GM23248 (cell line): ENCODE measurements at places on chromosomes 4 and X.

GRCh38 chrX:54820737-54821136, 13.2 kb downstream of the MAGED2 start:
- DNase-seq, result no peak

GRCh38 chr4:8165374-8165896, 6.8 kb upstream of the ABLIM2 start:
- peak; percentile 28 for DNase-seq

DNA sequence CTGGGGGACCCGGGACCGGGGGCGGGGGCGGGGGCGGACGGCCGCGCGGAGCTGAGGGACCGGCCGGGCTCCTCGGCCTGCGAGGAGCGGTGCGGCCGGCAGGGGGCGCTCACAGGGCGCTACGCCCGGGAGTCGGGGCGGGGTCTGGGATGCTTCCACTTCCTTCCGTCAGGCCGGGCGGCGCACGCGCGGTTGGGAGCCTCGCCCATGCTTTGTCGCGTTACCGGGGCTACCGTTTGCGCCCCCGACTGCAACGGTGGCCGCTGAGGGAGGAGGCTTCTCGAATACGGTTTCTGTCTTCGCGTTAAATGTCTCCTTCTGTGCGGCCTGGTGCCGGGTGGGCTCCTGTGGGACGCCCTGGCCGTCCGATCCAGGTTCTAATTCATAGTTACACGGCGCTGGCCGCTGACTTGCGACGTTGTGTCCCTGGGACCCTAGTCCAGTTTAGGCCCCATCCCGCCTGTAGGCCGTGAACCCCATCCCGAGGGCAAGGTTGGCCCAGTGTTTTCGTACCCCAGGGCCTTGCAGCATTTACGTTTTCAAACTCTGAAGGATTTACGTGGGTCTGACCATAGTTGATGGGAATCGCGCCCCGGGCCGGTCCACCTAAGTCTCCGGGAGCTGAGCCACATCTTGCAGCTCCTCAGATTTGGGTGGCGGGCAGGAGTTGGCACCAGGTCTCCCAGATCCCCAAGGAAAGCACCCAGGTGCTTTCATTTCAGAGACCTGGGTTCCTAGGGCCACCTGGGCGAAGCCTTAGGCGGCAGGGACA, 549 bp downstream of the MSL3 start:
- DNase-seq, result peak; percentile 89

DNA sequence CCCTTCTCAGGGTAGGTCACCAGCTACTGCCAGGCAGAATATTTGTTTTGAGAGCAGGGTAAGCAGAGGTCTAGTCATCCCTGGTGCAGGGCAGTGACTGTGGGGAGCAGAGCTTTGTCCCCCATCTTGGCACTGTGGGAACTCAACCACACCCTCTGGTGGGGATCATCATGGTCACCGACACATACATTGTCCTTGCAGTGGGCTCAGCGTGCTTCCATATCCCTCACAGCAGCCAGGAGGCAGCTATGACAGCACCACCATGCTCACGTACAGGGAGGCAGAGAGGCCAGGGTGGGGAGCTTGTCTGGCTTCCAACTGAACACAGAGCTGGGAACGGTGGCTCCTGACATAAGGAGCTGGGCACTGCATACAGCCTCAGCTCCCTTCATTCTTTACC, 102.3 kb downstream of the ENPP6 start:
- no peak for DNase-seq

DNA sequence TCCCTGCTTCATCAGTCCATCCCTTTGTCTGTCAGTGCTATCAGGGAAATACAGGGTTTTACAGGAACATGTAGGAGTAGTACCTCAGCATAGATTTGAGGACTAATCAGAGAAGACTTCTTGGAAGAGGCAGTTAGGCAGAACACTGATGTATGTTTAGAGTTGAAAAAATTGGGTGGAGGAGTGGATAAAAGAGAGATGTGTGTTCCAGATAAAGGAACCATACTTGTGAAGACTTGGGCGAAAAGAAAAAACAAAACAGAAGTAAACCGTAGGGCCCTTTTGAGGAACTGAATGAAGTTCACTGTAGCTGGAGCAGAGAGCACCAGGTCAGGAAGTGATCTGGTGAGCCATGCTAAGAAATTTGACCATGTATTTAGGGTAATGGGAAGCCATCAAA, 32.3 kb downstream of the AFF1 start:
- no peak for DNase-seq

DNA sequence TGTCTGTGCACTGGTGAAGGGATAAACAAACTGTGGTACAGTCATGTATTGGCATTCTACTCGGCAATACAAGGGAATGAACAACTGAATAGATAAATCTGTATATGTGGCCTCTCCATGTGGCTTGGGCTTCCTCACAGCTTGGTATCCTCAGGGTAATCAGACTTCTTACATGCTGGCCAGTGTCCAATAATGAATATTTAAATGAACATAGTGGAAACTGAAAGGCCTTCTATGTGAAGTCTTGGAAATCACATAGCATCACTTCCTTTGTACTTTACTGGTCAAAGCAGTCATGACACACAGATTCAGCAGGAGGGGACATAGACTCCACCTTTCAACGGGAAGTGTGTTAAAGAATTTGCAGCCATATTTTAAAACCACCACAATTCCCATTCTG, 33.4 kb upstream of the GPR101 start:
- no peak for DNase-seq

GRCh38 chr4:141307241-141307689, 86.6 kb downstream of the ZNF330 start:
- peak; percentile 69 for DNase-seq

DNA sequence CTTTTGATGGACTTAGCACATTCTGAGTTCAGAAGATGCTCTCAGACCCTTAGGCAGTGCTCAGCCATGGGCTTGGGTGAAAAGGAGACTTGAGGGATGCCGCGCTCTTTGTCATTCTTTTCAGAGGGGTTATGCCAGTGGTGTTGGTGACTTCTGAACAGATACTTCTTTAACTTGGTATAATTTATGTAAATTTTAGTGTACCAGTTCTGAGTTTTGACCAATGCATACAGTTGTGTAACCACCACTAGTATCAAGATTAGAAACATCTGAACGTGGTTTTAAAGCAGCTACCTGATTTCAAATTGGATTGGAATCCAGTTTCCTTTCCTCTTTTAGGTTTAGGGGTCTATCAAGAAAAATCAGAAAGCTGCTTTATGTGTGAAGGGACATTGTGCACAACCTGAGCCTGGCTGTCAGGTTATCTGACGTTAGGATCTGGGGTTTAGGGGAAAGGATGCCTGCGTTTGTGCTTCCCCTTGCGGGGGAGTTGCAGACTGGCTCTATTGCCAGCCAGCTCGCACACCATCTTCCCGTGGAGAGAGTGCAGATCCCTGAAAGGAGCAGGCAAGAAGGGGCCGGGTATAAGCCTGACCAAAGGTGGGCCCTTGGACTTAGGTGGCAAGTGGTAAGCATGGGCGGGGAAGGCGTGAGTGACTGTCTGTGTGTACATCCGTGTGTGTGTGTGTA, 19.0 kb downstream of the SMS start:
- no peak for DNase-seq

DNA sequence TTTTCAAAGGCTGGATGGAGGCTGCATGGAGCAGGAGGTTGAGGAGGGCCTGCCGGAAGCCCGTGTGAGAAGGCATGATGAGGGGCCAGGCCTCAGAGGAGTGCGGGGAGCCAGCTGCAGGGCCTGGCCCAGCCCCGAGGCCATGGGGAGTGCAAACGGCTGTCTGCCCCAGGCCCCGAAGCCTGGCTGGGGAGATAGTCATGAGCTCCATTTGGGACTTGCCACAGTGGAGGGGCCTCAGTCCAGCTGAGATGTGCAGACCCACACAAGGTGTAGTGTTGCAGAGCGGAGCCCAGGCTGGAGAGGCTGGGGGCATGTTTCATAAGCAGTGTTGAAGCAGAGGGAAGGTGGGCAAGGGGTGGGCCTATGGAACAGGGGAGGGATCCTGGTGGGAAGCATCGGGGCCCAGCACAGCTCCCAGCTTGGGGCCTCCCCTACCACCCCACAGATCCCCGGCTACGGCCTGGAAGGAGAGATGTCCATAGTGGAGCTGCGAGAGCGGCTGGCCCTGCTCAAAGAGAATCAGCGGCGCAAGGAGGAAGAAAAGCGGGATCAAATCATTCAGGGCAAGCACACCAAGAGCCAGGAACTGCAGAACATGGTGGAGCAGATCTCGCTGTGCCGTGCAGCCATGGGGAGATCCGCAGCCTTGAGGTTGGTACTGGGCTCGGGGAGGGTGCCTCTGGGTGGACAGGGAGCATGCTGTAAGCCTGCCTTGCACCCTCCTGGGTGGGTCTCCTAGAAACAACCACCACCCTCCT, 9.1 kb upstream of the RNF4 start:
- DNase-seq, result no peak

GRCh38 chr4:180617196-180617595, 1626.0 kb upstream of the TENM3 start:
- DNase-seq, result no peak

DNA sequence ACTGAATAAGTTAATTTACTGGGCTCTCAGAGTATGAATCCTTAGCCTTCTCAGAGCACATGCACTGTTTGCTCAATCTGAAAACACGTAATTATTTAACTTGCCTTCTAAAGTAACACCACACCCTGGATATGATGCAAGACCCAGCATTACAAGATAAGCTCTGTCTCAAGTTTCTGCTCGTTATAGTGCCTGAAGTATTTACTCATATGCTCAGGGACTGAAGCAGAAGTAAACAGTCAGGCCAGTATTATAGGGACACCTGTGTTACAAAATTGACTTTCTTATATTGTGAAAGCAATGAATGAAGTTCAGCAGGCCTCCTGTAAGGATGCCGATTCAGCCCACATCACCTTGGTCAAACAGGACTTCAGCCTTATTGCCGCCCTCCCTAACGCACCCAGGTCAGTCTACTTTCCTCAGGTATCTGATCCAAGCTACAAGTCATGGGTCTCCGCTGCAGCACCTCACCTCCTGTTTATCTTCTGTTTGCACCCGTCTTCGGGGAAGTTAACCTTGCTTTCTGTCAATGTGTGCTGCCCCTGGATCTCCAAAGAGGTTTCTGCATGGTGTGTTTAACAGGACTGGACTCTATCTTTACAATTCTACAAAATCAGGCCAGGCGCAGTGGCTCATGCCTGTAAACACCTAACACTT, 42.8 kb upstream of the KLF3 start:
- DNase-seq, result peak; percentile 83

DNA sequence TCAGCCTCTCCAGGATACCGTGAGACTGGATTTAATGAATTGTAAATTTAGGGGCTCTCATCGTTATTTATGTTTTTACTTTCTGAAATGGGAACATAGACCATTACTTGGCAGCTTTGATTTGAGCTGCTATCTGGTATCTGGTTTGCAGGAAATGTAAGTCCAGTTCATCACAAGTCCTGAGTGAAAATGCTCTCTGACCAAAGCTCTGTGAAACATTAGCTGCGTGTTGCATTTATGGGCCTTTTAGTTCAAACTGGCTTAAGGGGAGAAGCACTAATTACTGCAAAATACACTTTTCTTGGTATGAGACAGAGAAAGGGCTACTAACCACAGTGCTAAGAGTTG, 420 bp downstream of the CC2D2A start:
- DNase-seq, result peak; percentile 33

DNA sequence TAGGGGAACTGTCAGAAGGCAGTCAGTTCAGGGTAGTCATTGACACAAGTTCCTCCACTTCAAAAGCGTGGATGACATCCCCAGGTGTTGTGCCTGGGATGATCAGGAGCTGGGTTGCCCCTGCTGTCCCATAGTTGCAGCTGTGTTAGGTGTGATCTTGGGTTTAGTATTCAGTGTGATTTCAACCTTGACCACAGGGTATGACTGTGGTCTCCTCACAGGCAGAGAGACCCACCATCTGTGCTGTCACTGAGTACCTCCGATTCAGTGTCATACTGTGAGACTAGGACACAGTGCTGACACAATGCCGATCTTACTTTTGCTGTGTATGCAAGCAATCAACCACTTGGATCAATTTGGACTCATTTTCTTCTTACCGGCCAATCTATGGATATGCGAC, 25.2 kb downstream of the FOXR2 start:
- no peak for DNase-seq

DNA sequence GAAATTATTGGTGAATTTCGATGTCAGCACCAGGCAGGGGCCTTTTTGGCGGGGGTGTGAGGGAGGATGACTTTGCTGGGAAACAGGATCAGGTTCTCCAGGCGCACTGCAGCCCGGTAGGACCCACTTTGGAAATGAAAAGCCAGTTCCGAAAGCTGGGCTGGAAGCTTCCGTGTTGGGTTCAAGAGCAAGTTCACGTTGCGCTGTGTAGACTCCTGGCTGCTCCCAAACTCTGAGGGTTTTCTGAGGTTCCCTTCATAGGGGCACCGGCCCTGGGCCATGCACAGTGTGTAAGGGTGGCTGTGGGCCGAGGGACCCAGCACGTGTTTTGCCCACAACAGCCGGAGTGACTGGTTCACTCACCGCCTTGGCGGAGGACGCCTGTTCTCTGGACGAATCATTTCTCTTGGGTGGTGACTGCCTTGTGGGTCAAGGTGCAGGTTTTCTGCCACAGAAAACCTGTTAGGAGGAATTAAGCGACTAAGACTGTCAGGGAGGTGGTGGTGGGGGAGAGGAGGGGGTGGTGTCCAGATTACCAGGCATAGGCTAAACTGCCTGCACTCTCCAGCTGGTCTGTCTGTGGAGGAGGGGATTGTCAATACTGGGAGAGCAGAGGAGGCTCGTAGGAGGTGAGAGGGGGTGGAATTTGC, 8.0 kb downstream of the SHOX start:
- no peak for DNase-seq

GRCh38 chr4:11120435-11120834, 308.3 kb downstream of the HS3ST1 start:
- DNase-seq, result no peak

- peak; percentile 45 for DNase-seq
Observed at GRCh38 chrX:74925225-74926088, at the start of gene NEXMIF. TSS of gene NEXMIF (minus strand) at chrX:74925452.

- DNase-seq, result peak; percentile 93
Observed at GRCh38 chr4:151227731-151228130, 49.2 kb upstream of the PRSS48 start.

DNA sequence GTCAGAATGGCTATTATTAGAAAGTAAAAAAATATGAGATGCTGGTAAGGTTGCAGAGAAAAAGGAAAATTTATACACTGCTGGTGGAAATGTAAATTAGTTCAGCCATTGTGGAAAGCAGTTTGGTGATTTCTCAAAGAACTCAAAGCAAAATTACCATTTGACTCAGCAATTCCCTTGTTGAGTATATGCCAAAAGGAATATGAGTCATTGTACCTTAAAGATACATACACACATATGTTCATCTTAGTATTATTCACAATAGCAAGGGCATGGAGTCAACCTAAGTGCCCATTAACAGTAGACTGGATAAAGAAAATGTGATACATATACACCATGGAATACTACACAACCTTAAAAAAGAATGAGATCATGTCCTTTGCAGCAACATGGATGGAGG, 148.2 kb downstream of the COMMD8 start:
- DNase-seq, result peak; percentile 22

GRCh38 chrX:16185725-16186136, 18.4 kb downstream of the MAGEB17 start:
- DNase-seq, result peak; percentile 80

- DNase-seq, result no peak
Observed at GRCh38 chr4:139971111-139971510, 182.9 kb downstream of the MAML3 start.

DNA sequence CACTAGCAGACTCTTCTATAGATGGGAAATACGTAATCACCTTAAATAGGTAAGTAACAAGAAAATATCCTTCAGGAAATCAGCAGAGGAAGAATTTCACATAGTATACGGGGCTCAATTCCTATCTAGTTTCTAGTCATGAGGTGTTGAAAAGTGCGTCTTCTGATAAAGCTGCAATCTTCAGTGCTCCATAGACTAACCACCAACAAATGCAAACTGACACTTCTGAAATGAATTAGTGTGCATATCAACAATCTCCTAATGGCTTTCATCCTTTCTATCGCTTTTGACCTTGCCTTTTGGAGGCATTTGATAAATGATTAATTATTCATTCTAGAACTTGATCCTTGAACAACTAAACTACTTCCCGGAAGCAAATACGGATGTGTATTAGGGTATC, 2306.6 kb upstream of the AGA start:
- no peak for DNase-seq
